ENCODE measurements at places on chromosomes 7 and 10.

DNA sequence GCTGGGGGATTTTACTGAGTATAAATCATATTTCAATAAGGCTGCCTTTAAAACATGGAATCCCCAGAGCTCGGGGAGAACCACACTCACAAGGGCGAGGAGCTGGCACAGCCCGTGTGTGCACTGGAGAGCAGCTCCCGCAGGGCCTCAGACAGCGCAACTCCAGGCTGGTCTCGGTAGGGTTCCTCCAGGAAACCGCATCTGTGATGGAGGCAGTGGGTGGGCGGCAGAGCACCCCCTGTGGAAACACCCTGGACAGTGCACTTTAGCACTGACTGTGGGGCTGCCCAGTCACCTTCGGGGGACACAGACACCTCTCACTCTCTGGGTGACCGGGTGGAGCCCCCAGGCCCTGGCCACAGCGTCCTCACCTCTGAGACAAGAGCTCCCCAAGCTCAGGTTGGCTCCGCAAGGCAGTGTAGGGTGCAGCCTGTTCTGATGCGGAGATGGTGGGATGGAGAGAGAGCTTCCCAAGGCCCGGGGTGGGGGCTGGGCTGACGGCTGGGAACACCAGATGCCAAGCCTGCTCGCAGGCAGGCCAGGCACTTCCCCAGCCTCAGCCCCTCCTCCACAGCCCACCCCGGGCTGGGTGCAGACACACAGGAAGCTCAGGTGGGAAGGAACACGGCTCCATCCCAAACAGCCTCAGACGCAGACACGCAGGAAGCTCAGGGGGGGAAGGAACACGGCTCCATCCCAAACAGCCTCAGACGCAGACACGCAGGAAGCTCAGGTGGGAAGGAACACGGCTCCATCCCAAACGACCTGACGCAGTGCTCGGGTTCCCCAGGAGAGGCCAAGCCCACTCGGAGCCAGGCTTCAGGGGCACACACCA is 224.4 kb downstream of the MAD1L1 start:
- no peak for DNase-seq

DNA sequence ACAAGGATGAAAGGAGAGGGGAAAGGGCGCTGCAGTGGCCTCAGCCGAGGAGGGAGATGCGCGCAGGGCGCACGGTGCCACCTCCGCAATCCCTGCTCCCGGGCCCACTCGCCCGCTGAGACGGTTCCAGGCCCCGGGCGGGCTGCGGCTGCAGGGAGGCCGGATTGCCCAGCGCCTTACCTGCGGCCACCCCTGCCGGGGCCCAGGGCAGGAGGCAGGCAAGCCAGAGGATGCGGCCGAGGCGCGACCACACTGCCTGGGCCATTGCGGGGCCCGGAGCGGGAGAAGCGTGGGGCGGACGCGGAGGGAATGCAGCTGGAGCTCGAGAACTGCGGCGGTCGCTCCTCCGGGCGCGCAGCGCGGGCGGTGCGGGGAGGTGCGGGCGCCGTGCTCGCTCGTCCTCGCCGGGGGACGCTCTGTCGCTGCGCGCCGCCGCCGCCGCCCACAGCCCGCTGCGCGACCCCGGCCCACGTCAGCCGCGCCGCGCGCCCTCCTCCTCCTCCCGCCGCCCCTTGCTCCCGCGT is at the start of gene TMEM130:
TMEM130 (minus strand) TSS at position 418 of the 524 bp plus-strand sequence; CDS start at position 265, 153 bp downstream.
- no peak for DNase-seq

DNA sequence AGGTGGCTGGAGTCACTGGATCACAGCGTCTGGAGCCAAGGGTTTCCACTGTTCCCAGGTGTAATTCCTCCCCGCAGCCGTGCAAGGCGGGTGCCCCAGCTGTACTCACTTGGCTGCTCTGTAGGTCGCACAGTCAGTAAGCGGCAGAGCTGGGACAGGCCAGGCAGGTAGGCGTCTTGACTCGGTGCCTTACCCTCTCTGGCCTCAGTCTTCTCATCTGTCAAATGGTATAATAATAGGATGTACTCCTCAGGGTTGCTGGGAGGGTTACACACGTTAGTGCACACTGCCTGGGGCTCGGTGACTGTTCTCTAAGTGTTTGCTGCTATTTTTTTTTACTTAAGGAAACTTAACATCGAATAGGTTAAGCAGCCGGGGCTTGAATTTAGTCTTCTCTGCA is 27.0 kb downstream of the MYL10 start:
- DNase-seq = no peak

DNA sequence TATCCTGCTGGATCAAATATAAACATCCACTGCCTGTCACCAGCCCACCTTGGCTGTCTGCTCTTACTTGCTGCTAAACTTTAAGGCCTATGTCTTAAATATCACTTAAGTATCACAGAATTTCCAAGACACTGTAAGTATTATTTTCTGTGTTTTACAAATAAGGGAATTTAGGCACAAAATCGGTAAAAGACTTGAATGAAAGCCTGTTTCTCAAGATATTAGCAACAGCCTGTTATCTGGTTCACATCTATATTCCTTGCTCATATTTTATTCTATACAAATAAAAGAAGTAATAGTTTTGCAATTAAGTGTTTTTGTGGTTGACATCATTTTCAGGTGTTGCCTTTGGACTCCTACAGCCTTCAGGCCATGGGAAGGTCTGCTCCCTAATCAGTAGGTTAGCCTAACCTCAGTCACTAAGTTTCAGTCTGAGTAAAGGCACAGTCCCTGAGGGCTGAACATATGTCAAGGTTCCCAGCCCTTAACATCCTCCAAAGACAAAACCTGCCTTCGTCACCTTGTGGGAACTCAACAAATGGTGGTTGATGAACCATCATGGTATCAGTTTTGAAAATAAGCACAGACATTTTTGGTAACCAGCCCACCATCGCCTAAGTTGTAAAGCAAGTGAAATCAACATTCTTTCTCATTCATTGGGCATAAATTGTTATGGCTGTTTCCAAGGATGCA is 127.1 kb downstream of the CREB5 start:
- no peak for DNase-seq

DNA sequence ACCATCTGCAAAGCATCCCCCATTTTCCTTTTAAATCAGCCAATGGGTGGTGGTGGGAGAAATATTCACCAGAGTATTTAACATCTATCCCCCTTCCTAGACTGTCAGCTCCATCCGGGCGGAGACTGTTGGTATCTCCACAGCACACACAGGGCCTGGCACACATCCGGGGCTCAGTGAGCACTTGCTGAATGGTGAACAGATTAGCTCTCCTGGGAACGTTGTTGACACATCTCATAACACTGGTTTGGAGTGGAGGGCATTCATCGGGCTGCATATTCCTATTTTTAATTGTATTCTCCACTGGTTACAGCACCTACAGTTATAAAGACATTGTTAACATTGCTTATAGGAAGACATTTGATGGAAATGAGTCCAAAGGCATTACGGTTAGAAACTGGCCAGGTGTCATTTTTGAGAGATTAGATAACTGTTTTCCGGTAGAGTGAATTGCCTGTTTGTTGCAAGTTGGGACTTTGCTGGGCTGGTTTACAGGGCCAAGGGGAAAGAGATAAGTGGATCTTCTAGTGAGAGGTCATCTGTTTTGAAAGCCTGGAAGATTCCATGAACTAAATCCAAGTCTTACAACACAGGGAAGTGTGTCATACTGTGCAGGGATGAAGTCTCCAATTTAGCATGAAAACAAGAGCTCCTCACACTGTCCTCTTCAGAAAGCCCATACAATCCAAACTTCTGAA is 101.8 kb downstream of the EGFR start:
- no peak for DNase-seq

DNA sequence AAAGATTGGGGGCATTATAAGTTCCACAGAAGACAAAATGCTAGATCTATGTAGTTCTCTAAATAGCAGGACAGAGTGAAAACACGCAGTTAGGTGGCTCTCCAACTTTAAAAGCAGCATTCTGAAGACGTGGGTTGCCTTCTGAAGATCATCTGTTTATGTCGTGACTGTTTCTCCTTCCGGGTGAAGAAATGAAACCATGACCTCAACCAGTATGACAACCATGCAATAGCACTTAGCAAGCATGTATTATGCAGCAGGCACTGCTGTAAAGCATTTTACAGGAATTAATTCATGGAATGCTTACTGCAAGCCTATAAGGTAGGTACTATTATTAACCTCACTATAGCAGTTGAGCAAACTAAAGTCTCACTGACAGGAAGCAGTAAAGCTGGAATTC is 125.2 kb downstream of the SLC25A13 start:
- DNase-seq = no peak

GRCh38 chr7:132131196-132131595 is 445.1 kb downstream of the PLXNA4 start:
- DNase-seq = no peak

GRCh38 chr10:58330431-58330830 is 4.4 kb upstream of the UBE2D1 start:
- DNase-seq = no peak

GRCh38 chr7:101021703-101022102 is 1.8 kb downstream of the MUC17 start:
- DNase-seq = peak; percentile 84

- DNase-seq = peak; percentile 39
Measured at GRCh38 chr7:29488977-29489376, 74.7 kb upstream of the PRR15 start.

GRCh38 chr7:150728609-150729008 is 8.6 kb upstream of the GIMAP5 start:
- no peak for DNase-seq

DNA sequence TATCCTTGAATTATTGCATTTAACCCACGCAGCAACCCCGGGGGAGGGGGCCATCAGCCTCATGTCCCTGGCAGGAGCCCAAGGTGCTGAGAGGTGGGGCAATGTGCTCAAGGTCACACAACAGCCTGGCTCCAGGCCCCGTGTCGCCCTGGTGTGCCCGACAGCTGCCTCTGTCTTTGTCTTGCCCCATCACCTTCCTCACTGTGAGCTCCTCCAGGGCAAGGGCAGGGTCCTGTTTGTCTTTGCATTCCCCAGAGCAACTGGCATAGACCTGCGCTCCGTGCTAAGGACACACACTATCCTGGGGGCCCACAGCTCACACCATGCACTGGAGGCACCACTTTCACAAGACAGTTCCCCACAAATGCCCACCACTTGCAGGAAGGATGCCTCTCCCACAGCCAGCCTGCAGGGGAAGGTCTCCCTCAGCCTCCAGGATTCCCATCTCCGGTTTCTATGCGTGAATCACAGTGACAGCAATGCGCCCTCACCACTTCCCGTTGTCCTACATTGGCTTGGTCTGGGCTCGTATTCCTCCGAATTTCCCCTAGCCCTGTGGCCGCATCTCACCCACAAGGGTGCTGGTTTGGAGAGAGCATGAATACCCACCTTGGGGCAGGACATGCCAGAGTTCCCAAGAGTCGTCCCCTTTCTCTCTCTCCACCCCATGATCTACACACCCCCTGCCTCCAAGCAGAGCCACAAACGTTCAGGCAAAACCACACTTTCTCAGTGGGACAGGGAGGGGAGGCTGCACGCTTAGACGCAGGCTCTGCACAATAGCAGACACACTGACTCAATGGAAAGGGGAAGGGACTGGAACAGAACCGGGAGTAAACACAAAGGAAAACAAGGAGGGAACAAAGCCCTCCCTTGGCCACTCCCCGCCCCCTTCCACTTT is 10.3 kb downstream of the ITPRIP start:
- peak; percentile 83 for DNase-seq

- no peak for DNase-seq
Measured at GRCh38 chr10:128180843-128181242, 54.6 kb upstream of the MKI67 start.

DNA sequence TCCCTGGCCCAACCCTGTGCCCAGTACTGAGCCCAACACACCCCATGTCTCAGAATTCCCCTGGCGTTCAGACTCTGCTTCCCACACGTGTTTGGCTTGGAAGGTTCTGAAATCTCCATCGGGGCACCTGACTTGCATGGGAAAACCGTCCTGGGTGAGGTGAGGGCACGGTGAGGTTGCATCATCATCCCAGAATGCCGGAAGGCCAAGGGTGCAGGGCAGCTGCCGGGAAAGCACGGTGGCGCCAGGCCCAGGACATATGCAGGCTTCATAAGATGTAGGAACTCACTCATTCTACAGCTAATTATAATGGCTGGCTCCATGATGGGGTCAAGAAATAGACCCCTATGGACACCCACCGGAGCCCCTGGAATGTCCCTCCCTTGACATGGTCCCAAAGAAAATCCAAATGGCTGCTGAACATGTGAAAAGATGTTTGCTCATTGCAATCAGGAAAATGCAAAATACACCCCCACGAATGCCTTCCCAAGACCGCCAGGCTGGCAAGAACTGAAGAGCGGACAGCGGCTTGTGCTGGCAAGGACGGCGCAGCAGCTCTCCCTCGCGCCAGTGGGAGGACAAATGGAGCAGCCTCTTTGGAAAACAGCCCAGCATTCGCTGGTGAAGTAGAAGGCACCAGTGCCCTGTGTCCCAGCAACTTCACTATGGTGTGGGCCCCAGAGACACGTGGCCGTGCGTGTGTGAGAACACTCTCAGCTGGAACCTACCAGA is 2.3 kb downstream of the KNDC1 start:
- peak; percentile 33 for DNase-seq

DNA sequence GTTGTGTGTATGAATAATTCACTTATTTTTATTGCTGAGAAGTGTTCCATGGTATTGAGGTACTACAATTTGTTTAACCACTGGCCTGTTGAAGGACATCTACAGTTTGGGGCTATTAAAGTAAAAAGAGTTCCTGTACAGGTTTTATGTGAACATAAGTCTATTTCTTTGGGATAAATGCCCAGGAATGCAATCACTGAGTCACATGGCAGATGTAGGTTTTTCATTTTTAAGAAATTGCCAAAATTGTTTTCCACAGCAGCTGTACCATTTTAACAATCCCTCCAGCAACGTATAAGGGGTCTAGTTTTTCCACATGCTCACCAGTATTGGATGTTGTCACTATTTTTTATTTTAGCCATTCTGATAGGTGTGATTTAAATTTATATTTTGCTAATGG is 243.9 kb downstream of the TNS3 start:
- no peak for DNase-seq

GRCh38 chr10:714214-714613 is 24.7 kb upstream of the DIP2C start:
- no peak for DNase-seq

DNA sequence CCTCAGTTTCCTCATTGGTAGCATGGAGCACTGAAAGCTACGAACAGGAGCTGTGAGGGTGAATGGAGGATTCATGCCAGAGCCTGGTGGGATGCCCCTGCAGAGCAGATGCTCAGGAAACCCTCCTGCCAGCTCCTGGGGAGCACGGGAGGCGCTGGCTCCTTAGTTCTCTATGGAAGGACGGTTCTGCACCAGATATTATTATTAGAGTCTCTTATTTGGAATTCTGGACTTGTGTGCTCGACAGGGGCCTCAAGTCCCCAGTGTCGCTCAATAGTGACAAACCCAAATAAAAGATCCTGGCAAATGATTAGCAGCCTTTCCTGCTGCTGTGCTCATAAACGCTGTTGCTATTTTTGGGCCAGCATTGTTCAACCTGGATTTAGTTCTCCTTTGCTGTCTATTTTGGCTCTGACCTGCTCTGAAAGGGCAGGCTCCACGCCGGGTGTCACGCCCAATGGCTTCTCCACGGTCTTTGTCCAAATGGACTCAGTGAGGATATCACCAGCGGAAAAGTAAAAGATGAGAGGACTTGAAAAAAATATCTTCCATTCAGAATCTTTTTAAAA is 23.0 kb upstream of the KLF6 start:
- no peak for DNase-seq
